Testis (tissue), 5 donors: ENCODE measurements at places on chromosomes 2 and 18.
A peak's percentile ranks its signal among the peaks of the same experiment; 100 is the strongest.

DNA sequence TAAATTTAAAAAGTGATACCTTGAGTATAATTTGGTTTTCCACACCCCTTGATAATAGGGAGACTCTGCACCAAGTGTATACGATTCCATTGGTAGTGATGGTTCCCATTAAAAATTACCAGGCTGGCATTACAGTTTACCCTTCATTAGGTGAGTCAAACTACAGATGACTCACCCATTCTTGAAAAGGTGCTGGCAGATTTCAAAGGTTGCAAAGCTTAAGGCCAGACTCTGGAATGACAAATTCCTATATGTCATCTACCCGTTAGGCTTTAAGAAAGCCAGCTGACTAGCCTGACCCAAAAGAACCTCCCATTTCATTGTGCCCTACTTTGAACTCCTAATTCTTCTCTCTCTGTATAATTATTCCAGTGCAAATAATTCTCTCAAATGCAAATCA, 124.4 kb downstream of the LRRTM4 start:
- DNase-seq, result no peak

GRCh38 chr2:224555823-224556366, 29.3 kb downstream of the CUL3 start:
- DNase-seq, result no peak

GRCh38 chr2:215535125-215535668, 99.3 kb upstream of the FN1 start:
- DNase-seq, result no peak

- no peak for DNase-seq
These were observed 4.6 kb upstream of the UGP2 start for GRCh38 chr2:63837036-63837594.

- DNase-seq, result peak; percentile 2
These were observed 334.9 kb downstream of the CYP26B1 start for GRCh38 chr2:71812736-71813135.

DNA sequence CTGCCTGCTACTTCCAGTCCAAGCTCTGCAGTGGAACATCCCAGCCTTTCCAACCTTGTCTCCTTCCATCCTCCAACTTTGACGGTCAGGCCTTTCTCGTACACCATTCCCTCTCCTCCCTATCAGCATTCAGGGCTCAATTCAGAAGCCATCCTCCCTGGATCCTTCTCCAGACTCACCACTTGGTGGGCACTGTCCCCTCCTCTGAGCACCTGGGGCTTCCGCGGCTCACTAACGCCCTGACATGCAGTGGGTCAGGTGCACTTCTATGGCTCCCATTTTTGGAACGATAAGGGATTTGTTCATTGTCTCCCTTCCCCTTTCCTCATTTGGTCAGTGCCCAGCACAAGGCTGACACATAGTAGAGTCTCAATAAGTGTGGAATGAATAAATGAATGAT, 56.7 kb downstream of the TNS1 start:
- no peak for DNase-seq

DNA sequence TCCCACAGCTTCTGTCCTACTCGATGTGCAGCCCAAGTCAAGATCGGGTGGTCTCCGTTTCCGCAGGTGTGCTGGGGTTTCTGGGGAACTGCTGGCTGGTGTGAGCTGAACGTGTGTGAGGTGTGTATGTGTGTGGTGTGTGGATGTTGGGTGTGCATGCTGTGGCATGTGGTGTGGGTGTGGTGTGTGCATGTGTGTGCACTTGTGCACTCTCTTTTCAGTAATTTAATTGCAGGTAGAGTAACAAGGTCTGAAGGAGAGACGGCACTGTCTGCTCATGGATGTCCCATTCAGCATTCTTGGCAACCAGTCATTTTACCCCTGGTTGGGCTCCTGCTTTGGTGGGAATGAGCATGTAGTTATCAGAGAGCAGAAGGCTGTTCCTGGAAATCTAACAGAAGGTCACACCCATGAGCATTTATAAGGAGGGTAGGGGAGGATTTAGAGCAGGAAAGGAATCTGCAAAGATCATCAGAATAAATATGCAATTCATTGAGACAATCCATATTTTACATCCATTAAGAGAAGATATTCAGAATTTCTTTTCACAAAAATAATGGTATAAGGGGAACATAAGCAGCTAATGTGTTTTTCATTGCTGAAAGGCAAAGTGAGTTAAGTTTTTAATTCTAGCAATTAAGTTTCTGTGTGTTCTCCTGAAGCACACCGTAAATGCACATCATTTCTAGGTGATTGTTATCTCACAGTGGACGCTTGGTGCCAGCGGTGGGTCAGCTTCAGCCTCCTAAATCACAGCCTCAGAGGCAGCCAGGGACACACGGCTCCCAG, 60.7 kb downstream of the ADI1 start:
- no peak for DNase-seq

DNA sequence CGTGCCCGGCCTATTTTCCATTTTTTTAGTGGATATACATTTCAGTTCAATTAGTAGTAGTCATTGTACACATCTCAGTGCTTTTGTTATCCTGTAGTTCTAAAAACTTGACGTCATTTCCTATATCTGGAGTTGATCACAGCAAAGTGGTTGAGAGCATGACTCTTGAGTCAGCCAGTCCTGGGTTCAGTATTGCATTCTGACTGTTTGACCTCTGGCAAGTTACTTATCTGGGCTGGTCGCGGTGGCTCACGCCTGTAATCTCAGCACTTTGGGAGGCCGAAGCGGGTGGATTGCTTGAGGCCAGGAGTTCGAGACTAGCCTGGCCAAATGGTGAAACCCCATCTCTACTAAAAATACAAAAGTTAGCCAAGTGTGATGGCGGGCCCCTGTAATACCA, 50.4 kb upstream of the PPM1B start:
- no peak for DNase-seq

- DNase-seq, result peak; percentile 45
These were observed 49.3 kb downstream of the TNS1 start for GRCh38 chr2:217953531-217953932.

DNA sequence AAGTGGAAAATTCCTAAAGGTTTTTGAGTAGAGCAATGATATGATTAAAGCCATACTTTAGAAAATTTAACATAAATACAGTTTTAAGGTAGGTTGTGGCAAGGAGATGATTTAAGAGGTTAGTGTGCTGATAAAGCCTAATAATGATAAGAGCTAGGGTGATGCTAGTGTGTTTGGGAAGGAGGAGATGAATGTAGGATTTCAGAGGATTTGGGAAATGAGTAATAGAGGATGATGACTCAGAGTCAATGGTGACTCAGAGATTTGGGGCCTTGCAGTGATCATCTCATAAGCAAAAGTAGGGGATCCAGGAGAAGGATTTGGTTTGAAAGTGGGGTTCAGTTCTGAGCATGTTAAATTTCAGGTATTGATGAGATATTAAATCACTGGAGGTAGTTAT, 23.3 kb downstream of the STAMBP start:
- DNase-seq, result no peak

DNA sequence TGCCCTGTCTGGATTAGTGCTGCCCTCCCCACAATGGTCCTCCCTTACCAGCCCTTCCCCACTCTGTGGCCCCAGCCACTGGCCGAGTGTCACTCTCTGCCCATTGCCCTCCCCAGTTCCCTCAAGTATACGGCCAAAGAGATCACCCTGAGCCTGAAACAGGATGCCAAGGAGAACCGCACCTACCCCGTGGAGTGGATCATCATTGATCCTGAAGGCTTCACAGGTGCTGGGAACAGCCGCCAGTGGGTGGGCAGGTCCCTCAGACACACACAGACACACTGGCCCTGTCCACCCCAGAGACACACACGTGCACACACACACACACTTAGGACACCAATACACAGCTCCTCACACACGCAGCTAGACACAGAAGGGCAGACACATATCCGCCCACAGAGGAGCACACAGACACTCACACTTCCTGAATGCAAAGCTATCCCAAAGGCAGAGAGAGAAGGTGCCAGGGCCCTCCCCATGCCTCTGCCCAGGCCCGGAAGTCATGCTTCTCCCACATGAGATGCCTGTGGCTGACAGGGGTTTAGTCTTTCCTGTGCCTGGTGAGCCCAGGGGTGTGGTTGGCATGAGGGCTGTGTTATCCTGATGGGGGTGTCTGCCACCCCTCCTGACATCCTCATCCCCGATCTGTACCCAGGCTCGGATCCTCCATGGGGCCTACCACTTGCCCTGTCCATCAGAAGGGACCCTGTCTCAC, 2.9 kb downstream of the CHRND start:
- DNase-seq, result no peak

DNA sequence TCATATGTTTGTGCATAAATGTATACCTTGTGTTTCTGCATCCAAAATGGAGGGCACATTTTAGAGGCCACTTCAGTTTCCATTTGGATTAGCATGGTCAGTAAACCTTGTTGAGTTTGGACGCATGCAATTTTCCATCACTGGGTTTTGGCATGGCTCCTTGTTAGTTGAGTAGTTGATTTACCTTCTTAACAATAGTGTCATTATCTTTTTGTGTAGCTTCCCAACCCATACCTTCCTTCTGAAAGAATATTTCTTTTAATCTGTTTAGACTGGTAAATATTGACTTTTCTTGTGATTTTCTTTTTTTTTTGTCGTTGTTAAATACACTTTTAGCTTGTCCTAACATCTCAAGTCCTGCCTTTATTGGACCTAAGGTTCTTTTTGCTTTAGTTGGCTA, 15.5 kb downstream of the RPIA start:
- no peak for DNase-seq

DNA sequence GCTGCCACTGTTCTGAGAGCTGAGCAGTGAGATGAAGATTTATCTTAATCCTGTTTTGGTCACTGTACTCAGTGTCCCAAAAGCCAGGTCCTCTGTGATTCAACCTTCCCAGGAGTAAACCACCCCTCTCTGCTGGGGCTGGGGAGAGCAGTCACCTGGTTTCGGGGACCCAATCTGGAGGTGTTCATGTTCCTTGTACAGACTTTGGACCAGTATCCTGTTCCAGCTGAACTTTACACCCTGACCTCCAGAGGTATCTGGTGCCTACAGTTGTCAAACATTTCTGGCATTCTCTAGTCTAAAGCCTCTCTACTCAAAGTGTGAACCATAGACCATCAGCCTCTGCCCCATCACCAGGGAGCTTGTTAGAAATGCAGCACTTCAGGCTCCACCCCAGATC, 22.1 kb downstream of the CERS6 start:
- no peak for DNase-seq

GRCh38 chr2:148828941-148829340, 46.1 kb upstream of the KIF5C start:
- DNase-seq, result no peak

GRCh38 chr2:140085674-140086073, 1305.5 kb upstream of the NXPH2 start:
- DNase-seq, result no peak

- DNase-seq, result no peak
These were observed 101.1 kb downstream of the SH3YL1 start for GRCh38 chr2:162473-163382.

DNA sequence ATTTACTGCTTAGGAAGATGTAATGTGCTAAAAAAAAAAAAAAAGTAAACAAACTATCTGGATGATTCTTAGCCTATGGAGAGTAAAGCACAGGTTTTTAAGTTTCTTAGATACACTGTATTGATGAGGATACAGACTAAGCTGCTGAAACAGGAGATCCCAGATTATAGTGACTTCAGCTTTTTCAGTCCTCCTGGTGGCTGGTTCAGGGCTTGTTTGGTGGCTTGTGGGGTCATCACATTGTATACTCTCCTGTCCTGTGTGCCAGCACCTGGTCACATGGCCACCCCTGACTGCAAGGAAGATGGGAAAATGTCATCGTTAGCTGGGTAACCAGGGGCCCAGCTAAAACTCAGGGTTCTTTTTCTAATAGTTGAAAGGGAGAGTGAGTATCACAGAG, 31.4 kb downstream of the RAB31 start:
- DNase-seq, result no peak

DNA sequence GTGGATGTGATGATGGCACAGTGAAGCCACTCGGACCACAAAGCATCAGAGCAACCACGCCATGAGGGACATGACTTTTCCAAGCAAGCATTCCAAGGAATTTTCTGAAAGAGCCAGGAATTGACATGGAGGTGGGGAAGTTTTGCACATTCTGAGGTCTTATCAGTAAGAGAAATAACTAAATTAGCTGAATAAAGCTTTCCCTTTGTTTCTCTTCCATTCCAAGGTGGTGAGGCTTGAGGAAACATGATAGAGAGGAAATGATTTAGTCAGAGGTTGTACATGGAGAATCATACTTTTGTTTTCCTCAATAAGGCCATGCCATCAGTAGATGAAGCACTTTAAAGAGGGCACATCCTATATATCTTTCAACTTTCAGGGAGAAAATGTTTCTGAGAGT, 115.7 kb upstream of the MMADHC start:
- DNase-seq, result no peak

DNA sequence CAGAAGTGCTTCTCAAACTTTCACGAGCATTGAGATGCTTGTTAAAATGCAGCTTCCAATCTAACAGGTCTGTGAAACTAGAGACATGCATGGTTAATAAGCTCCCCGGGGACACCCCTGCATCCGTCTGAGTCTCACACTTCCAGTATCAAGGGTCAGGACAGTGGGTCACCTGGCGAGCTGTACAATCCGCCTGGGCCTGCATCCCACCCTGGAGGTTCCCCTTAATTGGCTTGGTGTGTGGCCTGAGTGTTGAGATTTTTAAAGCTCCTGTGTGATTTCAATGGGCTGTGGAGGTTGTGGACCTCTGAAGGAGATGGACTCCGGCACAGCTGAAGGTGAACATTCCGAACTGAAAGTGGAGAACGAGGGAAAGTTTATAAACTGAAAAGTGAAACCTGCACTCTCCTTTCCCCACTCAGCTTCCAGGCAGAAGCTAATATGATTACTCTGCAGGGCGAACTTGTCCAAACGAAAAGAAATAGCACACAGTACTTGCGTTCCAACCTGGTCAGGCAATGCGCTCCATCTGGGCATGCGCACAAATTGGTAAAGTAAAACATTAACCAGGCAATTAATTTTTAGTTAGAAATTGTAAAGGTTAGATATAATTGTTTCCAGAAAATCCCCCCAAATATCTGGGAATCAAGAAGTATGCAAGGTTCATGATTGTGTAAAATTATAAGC, 191.7 kb upstream of the ALKAL2 start:
- DNase-seq, result peak; percentile 64

GRCh38 chr2:96470636-96471035, 34.5 kb downstream of the NEURL3 start:
- DNase-seq, result peak; percentile 76

- no peak for DNase-seq
These were observed 114.1 kb downstream of the CRIM1 start for GRCh38 chr2:36469710-36470109.

DNA sequence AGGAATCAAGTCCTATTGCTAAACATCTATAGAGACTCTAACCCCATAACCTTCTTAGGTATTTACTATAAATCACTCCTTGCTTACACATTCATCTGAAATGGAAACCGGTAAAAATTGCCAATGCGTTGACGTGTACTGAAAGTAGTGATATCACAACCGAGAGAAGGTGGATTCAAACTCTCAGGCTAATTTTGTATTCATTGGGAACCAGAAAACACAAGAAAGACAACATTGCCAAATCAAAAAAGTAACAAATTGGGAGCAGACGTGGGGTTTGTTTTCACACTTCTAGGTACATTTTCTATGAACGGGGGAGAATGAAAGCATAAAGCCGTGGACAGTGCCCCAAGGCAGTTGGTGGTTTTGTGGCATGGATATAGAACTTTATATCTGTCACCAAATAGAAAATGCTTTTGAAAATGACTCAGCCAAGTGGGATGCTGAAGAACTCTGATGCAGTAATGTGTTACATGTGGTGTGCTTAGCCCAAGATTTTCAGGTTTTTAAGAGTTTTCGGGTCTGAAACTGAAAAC, 155.1 kb upstream of the RASGRP3 start:
- no peak for DNase-seq

GRCh38 chr2:53230691-53231090, 536.9 kb upstream of the CHAC2 start:
- no peak for DNase-seq

- no peak for DNase-seq
These were observed 101.1 kb downstream of the RNF144A start for GRCh38 chr2:7018282-7018701.
